ENCODE measurements at places on chromosomes 3 and 15. TPM values are rescaled to one million over a fixed set of nuclear protein-coding genes. Genes with fewer than 3 reads are reported as not detected.

The TGFBR2 gene
- 128 TPM for polyA plus RNA-seq

The MEIS2 gene
- not detected for polyA plus RNA-seq

The KLHL40 gene
- not detected for polyA plus RNA-seq

GRCh38 chr3:17070161-17070959 lies 185.6 kb downstream of the PLCL2 start:
- DNase-seq = no peak

GRCh38 chr3:155316426-155316825 lies 22.9 kb upstream of the STRIT1 start:
- DNase-seq = no peak

- DNase-seq = no peak
Measured at GRCh38 chr3:150106740-150107428, 136.2 kb upstream of the PFN2 start.

The GPR171 gene
- 69.3 TPM for polyA plus RNA-seq
